Stimulated activated CD4-positive, alpha-beta T cell treated with anti-CD3 and anti-CD28 coated beads, Interleukin-15, amount 100 ng/mL, for 48 hours (primary cell): ENCODE measurements at places on chromosomes 1 and 21.
A peak's percentile ranks its signal among the peaks of the same experiment; 100 is the strongest.

GRCh38 chr1:245301921-245302320, 147.1 kb downstream of the KIF26B start:
- no peak for DNase-seq

- no peak for DNase-seq
Measured at GRCh38 chr1:201229095-201229494, 38.5 kb downstream of the IGFN1 start.

DNA sequence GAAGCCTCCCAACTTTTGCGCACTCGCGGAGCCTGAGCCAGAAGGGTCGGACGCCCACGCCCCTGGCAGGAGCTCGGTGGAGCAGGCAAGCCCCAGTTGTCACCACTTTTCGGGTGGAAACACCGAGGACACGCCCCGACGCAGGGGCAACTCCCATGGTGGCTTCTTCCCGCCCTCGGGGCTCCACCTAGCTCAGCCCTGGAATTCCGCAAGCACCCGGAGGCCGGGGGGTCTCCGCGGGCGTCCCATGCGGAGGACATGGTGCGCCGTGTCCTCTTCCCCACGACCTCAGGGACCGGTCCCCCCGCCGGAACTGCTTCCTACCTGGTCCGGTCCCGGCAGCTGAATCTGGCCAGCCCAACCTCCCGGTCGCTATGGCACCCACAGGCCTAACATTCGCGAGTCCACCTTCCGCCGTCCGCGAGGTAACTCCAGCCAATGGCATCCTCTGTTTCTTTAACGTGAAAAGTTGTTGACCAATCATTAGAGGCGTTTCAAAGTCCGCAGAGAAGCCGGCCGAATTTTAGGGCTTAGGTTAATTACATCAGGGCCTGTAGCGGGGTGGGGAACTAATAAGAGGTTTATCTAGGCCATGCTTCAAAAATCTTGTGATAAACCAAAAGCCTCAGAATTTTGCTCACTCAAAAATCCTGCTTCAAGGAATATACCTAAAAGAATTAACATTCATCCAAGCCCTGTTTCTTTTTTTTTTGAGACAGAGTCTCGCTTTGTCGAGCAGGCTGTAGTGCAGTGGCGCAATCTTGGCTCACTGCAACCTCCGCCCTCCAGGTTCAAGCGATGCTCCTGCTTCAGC, at the start of gene STPG1:
Gene STPG1, minus strand, starts transcription at position 433 of the 814 bp plus-strand sequence. CDS start 12,394 bp downstream, outside the sequence.
- DNase-seq: peak; percentile 63

GRCh38 chr1:17045634-17046333, 8.0 kb downstream of the SDHB start:
- no peak for DNase-seq

- DNase-seq: no peak
Measured at GRCh38 chr1:59072583-59072947, 224.3 kb upstream of the FGGY start.

DNA sequence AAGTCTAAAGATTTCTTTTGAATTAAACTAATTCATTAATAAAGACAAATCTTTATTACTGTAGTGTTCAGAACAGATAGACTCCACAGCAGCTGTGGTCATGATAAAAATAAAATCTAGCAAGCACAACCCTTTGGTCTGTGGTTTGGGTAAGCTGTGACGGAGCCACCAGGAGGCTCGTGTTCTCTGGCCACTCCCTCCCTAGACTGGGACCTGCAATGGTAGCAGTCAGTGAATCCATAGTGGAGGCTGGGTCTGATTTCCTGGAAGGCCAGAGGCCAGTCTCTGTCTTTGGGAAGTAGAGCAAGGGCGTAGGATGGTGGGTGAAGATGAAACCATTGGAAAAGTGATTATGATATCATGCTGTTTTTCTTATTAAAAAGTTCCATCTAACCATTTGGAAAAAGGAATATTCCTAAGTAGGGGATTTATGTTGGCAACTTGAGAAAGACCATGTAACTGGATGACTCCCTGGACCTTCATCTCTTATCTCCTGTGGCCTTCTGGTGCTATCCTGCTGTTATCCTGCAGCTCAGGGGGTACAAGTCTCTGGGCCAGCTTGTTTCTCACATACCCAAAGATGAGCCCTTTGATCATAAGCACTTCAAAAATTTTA, 39.0 kb downstream of the TENT5C start:
- no peak for DNase-seq

DNA sequence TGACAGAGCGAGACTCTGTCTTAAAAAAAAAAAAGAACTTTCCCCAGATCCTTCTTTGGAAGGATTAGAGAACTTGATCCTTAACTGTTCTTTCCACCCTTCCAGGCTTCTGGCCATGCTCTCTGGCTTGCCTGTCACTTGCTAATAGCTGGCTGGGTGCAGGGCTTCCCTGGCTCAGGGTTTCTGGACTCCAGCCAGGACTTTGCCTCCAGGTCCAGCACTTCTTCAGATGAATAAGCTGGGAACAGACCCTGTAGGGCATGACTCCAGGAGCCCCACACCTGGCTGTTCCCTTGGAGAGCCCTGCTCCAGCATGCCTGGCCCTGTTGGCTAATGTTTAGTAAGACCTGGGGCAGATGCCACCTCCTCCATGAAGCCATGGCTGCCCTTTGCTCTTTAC, 3.3 kb upstream of the NT5C1A start:
- DNase-seq: no peak

GRCh38 chr1:243713470-243714186, 136.4 kb downstream of the AKT3 start:
- DNase-seq: no peak

GRCh38 chr1:31041529-31041928, 24.0 kb downstream of the PUM1 start:
- no peak for DNase-seq

GRCh38 chr1:89525169-89525855, 683 bp downstream of the LRRC8B start:
- DNase-seq: no peak

GRCh38 chr1:67674260-67675011, 10.6 kb upstream of the GADD45A start:
- DNase-seq: no peak

DNA sequence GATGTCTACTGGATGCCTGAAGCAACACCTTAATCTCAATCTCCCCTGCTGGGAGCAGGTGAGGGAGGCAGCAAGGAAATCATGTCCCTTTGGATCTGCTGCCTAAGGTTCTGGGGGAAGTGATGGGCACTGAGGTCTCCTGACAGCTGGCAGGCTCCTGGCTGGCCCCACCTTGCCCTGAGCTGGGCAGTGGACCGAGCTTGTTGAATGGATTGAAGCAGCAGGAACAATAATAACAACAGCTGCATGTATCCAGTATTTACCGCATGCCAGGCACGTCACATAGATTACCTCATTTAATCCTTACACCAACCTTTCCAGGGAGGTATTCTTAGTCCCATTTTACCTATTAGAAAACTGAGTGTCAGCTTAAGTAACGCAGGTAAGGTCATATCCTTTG, 133.9 kb downstream of the PLXNA2 start:
- DNase-seq: no peak

DNA sequence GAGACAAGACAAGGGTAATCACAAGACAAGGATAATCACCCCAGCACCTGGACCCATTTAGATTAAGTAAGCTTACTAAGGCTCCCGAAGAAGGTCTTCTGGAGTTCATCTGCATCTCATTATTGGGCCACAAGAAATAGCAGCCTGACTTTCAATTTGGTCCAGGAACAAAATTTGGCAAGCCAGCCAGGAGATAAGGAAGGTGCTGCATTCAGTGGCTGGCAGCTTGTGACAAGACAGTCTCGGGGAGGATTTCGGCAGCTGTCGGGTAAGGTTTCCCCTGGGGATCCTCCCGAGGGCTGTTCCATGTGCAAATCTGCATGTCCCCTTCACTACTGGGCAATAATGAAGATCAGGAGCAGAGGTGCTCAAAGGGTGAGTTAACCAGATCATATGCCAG, 195.2 kb downstream of the FCRL5 start:
- DNase-seq: no peak

GRCh38 chr1:7046891-7047290, 261.6 kb downstream of the CAMTA1 start:
- no peak for DNase-seq

DNA sequence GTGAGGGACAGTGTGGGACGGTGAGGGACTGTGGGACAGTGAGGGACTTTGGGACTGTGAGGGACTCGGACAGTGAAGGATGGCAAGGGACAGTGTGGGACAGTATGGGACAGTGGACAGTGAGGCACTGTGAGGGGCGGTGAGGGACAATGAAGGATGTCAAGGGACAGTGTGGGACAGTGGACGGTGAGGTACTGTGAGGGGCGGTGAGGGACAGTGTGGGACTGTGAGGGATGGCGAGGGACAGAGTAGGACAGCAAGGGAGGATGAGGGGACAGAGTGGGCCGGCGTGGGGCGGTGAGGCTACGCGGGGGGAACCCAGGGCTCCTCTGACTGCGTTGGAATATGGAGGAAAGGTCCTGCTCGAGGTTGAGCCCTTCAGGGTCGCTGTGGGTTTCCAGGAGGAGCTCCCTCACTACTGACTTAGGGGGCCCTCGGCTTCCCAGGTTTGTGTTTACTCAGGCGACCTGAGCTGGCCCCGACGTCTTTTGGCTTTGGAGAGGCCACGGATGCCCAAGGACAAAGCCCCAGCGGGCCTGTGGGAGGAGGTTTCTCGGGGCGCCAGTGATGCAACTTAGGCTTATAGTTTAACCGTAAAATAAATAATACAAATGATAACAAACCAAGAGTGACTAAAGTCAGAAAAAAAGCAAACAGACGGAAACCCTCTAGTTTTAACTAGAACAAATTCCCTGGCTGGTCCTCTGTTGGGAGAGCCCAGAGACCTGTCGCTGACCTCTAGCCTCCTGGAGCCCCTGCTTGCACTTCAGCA, 1.1 kb upstream of the ERRFI1 start:
- DNase-seq: no peak

DNA sequence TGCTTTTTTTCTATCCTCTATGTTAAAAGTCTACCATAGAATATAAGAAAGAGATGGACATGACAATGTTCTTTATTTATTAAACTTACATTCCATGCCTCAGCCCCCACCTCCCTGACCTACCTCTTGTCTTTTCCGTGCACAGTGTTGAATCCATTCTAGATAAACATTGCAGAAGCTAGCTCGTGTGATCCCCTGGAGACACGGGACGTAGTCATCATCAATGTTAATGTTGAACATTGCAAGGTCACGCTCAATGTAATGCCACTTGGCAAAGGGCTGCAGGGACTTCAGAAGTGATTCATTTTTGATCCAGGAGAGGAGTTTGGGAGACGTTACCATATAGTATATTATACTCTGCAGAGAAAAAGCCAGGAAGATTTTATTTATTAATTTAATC, 66.4 kb downstream of the NTPCR start:
- no peak for DNase-seq

- no peak for DNase-seq
Measured at GRCh38 chr1:204075139-204075521, 2.2 kb downstream of the SOX13 start.

- no peak for DNase-seq
Measured at GRCh38 chr1:88983791-88984559, 8.5 kb downstream of the KYAT3 start.

- DNase-seq: no peak
Measured at GRCh38 chr1:91651661-91652071, 151.0 kb downstream of the CDC7 start.

DNA sequence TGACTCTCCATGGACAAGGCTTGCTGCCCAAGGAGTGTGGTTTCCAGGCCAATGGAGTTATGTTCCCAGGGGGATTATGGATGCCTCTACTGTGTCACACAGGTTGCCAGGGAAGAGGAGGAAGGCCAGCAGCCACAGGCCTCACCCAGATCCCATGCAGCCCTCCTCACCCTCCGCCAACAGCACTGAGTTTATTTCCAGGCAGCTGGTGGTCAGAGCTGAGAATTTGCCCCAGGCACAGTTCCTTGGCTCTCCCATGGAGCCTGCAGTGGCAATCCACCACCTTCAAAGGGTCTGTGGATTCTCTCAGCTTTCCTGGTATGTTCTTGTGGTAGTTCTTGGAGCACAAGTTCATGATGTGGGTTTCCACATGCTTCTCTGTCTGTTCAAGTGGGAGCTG, 79.2 kb downstream of the NTNG1 start:
- DNase-seq: no peak

DNA sequence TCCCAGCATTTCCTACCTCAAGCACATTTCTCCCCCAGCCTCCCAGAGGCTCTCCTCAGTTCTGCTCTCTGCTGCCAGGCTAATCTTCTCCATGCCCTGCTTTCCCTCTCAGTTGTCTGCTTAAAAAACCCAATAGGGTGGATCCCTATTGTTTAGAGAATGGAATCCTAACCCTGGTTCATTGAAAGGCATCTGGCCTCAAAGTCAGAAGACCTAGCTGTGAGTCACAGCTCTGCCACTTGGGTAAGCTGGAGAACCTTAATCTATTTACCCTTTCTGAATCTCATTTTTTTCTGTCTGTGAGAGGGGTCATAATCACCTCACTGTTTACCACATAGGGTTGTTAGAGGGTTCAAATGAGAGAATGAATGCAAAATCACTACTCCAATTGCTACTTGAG, 12.5 kb upstream of the MYOC start:
- no peak for DNase-seq

GRCh38 chr1:91622616-91623015, 122.0 kb downstream of the CDC7 start:
- no peak for DNase-seq

- DNase-seq: no peak
Measured at GRCh38 chr1:56302878-56303277, 276.5 kb downstream of the PLPP3 start.

DNA sequence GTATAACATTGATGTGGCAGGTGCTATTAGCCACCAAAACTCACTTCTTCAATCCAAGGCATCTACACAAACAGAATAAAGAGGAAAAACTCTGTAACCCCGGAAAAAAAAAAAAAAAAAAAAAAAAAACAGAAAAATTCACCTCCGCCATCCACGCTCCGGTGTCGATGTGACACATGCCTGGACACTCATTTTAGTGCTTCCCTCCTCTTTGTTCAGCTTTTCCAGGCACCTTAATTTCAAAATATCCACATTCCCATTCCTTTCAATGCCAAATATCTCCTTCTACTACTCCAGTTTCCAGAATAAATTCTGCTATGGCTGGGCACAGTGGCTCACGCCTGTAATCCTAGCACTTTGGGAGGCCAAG, 5.8 kb upstream of the RERE start:
- no peak for DNase-seq

DNA sequence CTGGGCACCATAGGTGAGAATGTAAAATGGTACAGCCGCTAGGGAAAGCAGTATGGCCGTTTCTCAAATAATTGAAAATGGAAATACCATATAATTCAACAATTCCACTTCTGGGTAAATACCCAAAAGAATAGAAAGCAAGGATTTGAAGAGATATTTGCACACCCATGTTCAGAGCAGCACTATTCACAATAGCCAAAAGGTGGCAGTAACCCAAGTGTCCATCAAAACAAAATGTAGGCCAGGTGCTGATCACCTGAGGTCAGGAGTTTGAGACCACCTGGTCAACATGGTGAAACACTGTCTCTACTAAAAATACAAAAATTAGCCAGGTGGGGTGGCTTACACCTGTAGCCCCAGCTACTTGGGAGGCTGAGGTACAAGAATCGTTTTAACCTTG, 62.1 kb downstream of the OLIG1 start:
- no peak for DNase-seq

- no peak for DNase-seq
Measured at GRCh38 chr1:33381977-33382376, 48.9 kb downstream of the PHC2 start.

- no peak for DNase-seq
Measured at GRCh38 chr1:222781251-222781650, 33.6 kb upstream of the DISP1 start.

- DNase-seq: peak; percentile 34
Measured at GRCh38 chr1:161092621-161093028, 3.3 kb upstream of the NECTIN4 start.
